ENCODE measurements at places on chromosomes 2 and 18.

DNA sequence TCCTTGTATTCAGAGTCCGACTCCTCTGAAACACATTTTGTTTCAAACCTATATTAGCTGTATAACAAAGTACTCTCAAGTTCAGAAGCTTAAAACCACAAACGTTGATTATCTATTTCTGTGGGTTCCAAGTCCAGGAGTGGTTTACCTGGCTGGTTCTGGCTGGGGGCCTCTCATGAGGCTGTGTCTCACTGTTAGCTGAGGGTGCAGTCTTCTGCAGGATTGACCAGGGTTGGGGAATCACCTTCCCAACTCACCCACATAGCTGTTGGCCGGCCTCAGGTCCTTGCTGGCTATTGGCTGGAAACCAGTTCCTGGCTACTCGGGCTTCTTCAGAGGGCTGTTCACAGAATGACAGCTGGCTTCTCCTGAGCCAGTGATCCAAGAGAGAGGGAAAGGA lies 18.0 kb upstream of the ATIC start:
- no peak for DNase-seq

GRCh38 chr2:189876271-189876670 lies 92.0 kb downstream of the PMS1 start:
- DNase-seq: no peak

DNA sequence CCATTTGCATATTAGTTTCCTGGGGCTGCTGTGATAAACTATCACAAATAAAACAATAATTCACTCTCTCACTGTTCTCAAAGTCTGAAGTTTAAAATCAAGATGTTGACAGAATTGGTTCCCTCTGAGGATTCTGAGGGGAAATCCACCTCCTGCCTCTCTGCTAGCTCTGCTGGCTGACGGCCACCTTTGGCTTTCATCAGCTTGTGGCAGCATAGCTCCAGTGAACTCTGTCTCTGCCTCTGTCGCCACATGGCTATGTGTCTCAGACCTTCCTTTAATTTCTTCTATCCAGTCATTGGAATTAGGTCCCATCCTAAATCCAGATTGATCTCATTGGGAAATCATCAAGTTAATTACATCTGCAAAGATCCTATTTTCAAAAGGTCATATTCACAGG lies 38.9 kb upstream of the TRIM43 start:
- DNase-seq: no peak

- DNase-seq: no peak
These were observed 241.1 kb downstream of the TMEM182 start for GRCh38 chr2:103002954-103003353.

DNA sequence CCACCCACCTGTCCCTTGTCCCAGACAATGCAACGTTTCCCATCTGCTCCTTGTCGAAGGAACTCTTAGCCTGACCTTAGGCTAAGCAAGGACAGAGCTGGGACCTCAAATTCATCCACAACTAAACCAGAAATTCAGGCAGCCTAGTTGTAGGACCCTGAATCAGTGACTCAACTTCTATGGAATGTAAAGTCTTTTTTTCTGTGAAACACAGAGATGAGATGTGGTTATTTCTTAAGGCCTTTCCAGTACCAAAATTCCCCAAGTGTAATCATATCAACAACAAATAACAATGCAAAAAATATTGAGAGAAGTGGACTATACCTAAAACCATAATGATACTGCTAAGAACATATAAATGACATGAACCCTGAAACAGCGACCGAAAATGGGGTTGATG lies 46.7 kb downstream of the EN1 start:
- no peak for DNase-seq

DNA sequence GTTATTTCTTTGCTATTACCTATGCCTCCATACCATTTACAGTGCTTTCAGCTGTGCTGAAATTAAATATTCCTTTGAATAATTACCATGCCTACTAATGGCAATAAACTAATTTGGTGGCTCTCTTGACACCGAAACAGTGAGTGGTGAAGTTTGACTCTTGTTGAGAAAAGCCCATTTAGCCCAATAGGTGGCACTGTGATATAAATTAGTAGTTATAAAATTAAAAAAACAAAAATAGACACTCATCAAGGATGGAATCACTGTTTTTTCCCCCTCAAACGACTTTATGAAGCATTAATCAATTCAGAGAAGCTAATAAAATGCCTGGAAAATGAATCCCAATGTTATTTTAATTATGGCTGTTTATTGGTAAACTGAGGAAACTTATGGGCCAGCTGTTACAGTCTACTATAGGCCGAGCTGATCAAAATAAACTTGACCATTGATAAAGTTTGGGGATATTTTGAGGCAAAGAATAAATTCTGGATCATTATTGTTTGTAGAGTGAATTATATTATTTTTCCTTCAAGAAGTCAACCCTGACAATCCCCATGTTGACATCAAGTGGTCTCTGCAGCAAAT lies 339.6 kb downstream of the TRIB2 start:
- peak; percentile 30 for DNase-seq

GRCh38 chr2:233463586-233463985 lies 103.0 kb downstream of the USP40 start:
- DNase-seq: peak; percentile 67

DNA sequence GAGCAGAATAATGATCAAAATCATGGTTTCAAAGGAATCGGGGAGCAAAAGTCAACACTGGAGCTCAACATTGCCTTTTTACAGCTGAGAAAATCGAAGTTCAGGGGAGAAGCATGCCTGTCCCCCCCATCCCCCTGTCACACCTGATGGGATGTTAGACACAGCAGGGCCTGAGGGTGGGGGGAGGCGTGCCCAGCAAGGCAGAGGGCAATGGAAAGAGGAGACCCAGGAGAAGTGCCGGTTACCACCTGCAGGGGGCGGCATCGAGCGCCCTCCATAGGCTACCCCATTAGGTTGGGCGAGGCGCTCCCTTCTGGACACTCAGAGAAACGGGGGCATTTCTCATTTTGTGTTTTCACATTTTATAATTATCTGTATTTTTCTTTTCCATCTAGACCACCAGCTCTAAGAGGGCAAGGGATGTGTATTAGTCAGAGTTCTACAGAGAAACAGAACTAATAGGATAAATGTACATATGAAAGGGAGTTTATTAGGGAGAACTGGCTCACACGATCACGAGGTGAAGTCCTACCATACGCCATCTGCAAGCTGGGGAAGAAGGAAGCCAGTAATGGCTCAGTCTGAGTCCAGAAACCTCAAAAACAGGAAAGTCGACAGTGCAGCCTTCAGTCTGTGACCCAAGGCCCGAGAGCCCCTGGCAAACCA lies 271.3 kb downstream of the LRATD1 start:
- no peak for DNase-seq

DNA sequence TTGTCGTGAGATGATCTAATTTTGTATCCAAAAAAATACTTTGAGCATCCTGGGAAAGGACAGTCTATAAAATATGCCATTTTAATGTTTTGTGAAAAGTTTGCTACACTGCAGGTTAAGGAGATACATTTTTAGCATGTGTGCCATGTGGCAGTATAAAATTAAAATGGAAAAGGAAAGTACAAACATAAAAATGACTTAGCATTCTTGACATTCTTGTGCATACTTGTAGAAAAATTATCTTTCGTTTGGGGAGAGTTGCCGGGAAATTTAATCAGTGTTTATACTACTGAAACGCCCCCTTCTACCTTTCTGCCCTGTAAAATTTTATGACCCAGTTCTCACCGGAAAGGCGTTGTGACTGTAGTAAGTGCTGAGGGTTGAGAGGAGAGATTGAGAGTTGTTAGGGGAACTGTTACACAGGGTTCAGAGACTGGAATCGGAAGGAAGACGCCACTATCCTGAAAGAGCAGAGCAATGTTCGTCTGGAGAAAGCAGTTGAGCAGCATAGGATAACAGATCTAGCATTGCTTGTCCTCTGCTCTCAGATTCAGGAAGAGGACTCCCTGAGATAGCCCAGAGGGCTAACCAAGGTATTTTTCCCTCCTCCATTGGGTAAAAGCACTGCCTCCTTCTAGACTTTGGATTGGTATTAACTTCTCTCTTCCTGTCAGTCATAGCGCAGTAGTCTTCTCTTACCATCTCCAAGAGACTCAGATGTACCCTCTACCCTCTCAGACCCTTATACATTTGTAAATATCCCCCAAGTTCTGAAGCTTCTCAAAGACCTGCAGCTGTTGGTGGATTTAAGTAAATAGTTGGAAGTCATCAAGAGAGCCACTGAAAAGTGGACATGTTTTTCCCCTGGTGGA lies 2.7 kb downstream of the CDH20 start:
- DNase-seq: no peak

DNA sequence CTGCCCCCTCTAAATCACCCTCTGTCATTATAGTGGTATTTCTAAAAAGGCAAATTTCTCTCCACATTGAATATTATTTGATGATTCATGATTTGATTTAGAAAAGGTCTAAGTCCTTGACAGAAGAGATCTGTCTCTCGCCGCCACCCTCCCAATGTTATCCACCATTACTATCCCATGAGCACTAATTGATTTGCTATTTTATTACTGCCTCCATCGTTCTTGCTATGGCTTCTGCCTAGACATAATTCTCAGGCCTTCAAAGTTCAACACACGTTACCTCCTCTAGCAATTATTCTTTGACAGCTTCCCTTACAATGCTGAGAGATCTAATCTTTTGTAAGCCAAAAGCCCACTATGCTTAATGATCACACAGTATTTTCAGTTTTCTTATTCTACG lies 507.0 kb upstream of the CHAC2 start:
- no peak for DNase-seq

DNA sequence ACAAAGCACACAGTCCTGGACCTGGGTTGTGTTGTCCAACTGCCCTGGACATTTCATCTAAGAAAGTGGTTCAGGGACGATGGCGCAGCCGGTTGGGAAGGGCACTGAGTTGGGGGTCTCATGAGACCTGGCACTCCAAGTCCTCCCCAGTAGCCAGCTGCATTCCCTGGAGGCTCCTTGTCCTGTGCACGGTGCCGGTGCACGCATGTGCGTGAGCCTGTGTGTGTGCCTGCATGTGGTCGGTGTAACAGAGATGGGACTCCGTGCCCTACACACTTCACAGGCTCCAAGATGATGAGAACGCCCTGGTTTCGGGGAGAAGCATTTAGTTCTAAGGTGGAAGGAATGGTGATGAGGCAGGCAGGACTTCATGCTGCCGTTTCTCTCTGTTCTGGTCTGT lies 124.9 kb upstream of the PXDN start:
- no peak for DNase-seq

DNA sequence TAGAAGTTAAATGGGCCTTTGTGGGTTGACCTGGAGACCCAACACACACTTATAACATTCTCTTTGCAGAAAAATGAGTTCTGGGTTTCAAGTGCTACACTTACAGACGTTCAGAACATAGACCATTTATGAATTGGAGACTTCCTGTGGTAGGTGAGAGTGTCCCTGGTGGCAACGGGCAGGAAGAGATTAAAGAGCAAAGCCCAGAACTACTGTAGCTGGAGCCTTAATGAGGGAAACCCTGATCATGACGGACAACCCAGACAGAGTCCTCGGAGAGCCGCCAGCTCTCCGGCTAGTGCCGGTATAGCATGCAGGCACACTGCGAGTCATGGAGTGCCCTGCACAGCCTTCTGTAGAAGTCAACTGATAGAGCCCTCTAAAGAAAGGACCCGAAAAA lies 44.5 kb upstream of the RMDN2 start:
- no peak for DNase-seq

GRCh38 chr18:45793264-45793965 lies 32.1 kb upstream of the SIGLEC15 start:
- no peak for DNase-seq

DNA sequence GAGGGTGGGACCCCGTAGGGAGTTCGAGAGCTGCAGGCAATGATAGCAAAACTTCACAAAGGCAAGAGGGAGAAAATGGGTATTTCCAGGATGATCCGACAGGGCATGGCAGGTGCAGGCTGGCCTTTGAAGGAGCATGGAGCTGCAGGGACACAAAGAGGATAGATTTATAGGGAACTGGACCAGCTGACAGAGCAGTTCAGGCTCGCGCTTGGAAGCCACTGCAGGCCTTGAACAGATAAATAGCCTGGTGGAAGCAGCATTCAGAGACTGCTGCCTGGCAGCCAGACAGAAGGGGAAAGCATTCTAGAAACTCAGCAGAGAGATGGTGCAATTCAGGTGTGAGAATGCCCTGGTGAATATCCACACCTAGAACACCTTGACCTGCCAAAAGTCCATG lies 29.3 kb upstream of the CREG2 start:
- no peak for DNase-seq

- no peak for DNase-seq
These were observed 81.0 kb downstream of the VAPA start for GRCh38 chr18:9994701-9995235.

GRCh38 chr2:133644846-133645245 lies 76.6 kb upstream of the NCKAP5 start:
- DNase-seq: no peak

- DNase-seq: no peak
These were observed 61.3 kb downstream of the CUL3 start for GRCh38 chr2:224523626-224524577.

DNA sequence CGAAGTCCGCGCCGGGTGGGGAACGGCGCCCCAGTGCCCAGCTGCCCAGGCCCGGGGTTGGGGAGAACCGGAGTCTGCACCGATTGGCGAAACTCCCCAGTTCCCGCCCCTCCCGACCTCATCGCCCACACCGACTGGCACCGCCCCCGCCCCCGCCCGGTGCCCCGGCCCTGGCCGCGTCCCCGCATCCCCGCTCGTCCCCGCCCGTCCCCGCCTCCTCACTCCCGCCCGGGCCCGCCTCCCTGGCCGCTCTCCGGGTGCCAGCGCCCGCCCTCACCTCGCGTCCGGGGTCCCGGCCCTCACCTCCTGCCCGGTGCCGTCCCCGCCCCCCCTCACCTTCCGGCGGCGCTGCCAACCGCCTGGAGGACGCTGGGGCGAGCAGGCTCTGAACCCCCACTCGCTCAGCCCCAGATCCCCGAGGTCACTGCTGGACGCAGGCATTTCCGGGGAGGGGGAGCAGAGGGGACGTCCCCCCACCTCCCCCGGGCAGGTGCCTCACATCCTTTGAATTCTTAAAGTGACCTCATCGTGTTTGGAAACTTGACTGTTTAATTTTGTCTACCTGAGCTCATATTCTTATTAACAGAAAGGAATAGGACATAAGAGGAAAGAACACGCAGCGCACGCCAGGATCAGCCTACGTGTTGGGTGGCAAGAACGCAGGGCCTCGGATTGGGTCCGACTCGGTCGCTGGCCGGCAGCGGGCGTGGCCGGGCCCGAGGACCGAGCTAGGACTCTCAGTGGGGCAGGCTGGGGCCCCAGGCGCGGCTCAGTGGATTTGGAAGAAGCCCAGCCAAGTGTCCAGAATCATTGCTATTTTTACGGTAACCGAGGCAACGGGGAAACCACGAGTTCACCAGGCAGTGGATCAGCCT lies at the start of gene FAM110C:
Gene FAM110C (minus strand): TSS at position 35 of the 875 bp plus-strand sequence. CDS start 120 bp downstream, outside the sequence.
- DNase-seq: peak; percentile 83

GRCh38 chr2:232211743-232212686 lies 166.5 kb upstream of the ALPP start:
- no peak for DNase-seq

Measured in kidney (tissue), 22 donors.